ENCODE measurements at places on chromosomes 12 and 14.

DNA sequence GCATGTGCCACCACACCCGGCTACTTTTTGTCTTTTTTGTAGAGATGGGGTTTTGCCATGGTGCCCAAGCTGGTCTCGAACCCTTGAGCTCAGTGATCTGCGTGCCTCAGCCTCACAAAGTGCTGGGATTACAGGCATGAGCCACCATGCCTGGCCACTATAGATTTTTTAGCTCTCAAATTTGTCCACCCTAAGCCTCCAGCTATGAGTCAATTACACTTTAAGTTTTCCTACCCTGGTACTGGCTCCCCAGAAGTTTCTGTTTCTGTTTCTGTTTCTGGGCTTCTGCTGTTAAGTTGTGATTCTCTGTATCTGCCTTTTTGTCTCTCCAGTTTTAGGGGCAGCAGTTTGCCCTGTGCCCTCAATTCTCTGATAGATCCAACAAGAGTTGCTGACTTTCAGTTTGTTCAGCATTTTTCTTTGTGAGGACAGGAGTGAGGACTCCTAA is 4.4 kb upstream of the TINF2 start:
- peak; percentile 6 for DNase-seq

DNA sequence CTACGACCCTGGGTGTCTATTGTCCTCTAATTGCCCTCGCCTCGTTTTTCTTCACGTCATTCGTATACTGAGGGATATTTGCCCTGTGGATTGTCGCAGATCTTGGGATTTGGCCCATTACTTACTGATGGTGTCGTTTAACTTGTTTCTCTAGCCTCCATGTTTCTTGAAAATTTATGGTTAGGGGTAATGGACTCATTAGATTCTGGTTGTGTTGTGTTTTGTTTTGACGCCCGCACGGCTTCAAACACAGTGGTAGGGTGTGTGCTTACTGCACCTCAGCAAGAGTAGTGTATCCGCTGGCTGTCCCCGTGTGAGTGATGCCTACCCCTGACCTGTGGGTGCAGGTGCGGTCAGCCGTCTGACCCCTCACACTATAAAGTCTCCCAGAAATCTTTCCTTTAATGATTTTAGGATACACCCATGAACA is 874 bp upstream of the RNU6-8 start:
- no peak for DNase-seq

DNA sequence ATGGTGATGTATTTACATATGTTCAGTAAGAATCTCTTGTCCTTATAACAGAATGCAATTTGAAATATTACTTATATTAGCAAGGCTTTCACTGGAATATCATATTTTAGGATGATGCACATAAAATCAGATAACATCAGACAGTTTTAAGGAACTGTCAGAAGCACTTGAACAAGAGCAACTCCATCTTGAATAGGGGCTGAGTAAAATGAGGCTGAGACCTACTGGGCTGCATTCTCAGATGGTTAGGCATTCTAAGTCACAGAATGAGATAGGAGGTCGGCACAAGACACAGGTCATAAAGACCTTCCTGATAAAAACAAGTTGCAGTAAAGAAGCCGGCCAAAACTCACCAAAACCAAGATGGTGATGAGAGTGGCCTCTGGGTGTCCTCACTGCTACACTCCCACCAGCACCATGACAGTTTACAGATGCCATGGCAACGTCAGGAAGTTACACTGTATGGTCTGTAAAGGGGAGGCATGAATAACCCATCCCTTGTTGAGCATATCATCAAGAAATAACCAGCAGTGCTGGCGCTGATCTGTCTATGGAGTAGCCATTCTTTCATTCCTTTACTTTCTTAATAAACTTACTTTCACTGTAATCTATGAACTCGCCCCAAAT is 27.6 kb upstream of the ETV6 start:
- peak; percentile 12 for DNase-seq

DNA sequence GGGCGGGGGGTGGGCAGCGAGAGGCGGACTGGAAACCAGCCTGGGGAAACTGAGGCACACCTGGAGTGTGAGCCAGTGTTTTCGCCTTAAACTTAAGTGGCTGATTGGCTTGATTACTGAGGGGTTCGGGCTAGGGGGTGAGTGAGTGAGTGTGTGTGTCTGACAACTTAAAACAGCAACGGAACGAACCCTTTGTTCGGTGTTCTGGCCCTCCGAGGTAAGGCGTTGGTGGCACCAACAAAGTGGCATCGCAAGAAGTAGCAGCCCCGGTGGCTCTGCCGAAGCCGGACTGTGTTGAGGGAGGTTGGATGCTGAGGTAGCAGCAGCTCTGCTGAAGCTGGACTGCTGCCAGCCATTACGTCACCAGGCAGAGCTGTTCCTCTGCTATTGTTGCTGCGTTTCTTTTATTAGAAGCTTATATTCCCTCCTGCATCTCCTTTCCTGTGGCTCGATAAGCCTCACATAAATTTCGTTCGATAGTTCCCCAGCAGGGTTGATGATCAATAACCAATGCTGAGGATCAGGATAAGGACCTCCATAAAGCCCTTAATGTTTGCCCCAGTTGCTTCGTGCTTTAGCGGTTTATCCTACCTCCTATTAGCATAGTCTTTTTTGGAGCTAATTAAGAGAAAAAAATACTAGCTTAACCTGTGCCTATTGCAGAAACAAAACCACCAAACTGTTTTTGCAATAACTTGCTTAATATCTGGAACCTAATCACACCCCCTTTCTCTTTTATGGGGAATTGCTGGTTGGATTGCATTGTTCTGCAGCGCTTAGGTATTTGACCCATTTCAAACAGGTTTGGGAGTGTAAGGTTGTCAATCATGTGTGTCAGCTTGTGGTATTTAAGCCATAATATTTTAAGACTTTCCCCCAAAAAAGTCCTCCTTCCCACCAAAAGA is 1.3 kb downstream of the GPR137C start:
- peak; percentile 85 for DNase-seq

- DNase-seq: no peak
Observed at GRCh38 chr12:58557171-58557570, 363.1 kb downstream of the LRIG3 start.

- no peak for DNase-seq
Observed at GRCh38 chr12:106039242-106039641, 99.5 kb downstream of the NUAK1 start.

DNA sequence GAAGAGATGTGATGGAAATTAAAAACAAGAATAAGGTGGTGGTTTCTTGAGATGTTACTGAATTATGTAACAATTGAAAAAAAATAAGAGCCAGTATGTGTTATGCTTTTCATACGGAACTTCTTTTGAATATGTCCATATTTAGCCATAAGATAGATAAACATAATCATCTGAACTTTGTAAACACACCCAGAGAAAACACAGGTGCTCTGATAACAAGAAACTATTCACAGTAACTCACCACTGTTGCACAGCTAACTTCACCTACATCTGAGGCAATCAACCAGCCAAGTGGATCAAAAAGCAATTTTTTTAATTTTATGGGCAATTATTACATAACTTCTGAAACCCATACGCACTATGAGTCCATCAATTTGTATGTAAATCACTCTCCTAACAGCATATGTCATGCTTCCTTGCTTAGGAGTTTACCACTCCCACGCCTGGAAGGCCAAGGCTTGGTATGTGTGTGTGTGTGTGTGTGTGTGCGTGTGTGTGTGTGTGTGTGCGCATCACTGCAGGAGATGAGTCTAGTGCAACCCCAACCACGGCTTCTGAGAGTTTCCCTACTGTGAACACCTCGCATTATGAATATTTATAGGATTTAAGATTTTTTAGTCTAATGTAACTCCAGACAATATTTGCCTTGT is 443.4 kb downstream of the BCAT1 start:
- no peak for DNase-seq

- no peak for DNase-seq
Observed at GRCh38 chr14:53964249-53964648, 7.6 kb upstream of the BMP4 start.

- DNase-seq: no peak
Observed at GRCh38 chr14:89750281-89750755, 204.2 kb downstream of the EFCAB11 start.

- DNase-seq: no peak
Observed at GRCh38 chr14:39015964-39016577, 87.0 kb downstream of the SEC23A start.

GRCh38 chr12:123972457-123973401 is at the start of the genes CCDC92 and ZNF664:
CCDC92 (minus strand) TSS chr12:123972831; CDS start chr12:123944305, 28,526 bp downstream.
ZNF664 (plus strand) TSS chr12:123973215; CDS start chr12:124012145, 38,930 bp downstream.
- DNase-seq: peak; percentile 94

DNA sequence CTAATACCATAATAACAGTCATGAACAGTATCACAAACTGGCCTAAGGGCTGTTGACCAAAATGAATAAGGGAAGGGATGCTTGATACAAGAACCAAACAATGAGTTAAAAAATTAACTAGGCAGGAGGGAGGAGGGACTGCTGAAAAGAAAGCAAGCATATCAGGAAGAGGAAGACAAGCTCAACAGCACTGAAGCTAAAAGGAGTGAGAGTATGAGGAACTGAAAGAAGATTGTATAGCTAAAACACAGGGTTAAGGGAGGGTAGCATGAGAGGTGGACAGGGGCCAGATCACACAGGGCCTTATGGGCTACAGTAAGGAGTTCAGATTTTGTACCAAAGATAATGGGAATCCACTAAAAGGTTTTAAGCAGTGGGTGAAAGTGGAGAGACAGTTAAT is 34.1 kb downstream of the ITGA7 start:
- DNase-seq: no peak

- no peak for DNase-seq
Observed at GRCh38 chr14:36879558-36879957, 217.9 kb downstream of the PAX9 start.

- DNase-seq: peak; percentile 56
Observed at GRCh38 chr12:55996201-55996714, 818 bp upstream of the SUOX start.

DNA sequence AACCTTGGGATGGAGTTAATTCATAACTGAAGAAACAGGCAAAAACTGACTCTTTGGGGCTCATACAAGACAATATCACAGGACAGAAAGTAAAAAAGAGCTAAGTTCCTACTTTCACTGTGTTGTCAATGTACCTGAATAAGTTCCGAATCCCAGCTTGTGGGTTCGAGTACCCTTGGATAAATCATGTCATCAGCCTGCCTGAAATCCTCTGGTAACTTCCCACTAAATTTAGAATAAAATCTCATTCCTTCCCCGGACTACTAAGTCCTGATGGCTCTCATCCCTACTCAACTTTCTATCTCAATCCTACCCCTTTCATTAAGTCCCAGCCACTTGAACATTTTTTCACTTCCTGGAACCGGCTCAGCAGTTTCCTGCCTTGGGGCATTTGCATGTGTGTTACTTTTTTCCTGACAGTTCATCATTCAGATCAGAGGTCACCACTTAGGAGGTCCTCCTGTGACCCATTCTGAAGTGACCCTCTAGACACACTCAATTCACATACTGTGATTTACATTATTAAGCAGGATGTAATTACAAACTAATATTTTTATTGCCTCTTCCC is 12.7 kb downstream of the ERP29 start:
- DNase-seq: no peak

GRCh38 chr12:117551665-117552064 is 190.2 kb upstream of the NOS1 start:
- no peak for DNase-seq

- DNase-seq: no peak
Observed at GRCh38 chr14:61037215-61037614, 56.2 kb downstream of the SLC38A6 start.

- no peak for DNase-seq
Observed at GRCh38 chr14:84273181-84273580, 1256.8 kb upstream of the FLRT2 start.

- DNase-seq: no peak
Observed at GRCh38 chr14:75928690-75929181, 53.1 kb downstream of the TGFB3 start.

- DNase-seq: no peak
Observed at GRCh38 chr14:53880761-53881160, 75.9 kb downstream of the BMP4 start.

GRCh38 chr14:31788340-31788739 is 227.1 kb downstream of the NUBPL start:
- DNase-seq: no peak

DNA sequence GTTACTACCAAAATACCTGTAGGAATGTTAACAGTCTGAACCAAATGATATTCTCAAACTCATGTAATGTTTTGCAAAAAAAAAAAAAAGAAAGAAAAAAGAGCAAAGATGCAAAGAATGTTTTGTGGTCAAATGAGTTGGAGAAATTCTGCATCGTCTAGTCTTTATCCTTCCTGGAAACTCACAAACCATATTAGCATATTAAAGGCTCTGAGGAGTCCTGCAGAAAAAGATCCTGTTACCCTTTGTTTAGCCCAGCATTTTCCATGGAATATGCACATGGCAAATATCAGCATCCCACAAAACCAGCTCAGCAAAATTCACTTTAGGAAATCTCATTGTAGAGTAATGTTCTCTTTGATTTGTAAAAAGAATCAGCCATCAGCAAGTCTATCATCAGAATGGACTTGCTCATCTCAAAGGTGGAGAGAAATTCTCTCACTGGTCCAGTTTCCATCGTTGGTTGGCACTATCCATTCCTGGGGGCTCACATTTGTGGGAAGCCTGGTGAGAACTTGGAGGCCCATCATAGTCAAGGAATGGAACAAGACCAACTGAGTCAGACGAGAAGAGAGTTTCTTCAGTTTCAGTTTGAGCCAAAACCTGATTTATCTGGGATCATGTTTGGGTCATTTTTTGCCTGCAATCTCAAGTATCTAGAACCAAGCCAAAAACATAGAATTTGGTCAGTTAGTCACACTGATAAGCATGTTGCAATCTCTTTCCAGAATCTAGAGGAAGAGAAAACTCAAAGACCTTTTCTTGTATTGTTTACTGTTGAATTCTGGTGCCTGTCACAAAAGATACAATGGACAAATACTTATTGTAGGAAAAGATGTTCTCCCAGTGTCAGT is 129.8 kb downstream of the TBX5 start:
- no peak for DNase-seq

DNA sequence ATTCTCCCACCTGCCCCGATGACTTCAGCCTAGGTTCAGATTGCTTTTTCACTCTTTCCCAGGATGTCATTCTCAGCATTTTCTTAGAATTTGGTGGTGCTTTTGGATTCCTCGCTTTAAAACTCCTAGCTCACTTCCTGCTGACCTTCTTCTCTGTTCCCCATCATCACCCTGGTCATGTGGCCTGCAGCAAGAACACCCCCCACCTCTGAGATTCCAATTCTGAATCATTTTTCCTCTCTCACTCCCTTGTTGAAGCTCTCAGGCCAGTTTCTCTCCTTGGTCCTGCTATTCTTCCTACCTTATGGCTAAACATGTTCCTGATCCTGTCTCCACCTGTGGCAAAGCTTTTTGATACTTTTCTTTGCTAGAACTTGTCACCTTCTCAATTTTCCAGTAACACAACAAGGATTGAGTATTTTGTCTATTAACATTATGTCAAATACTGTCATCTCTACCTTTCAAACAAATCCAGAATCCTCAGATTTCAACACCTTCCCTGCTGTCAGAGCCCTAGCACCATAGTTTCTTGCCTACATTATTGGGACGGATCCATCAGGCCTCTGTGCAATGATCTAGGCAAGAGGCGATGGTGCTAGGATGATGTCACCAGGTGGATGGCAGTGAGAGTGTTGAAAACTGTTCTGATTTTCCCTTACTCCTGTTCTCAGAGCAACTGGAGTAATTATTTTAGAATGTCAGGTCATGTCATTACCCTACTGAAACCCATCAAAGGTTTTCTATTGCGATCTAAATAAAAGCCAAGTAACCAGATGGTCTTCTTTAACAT is 233.7 kb downstream of the MON2 start:
- DNase-seq: no peak

- DNase-seq: no peak
Observed at GRCh38 chr12:44184499-44185206, 348.8 kb downstream of the TMEM117 start.

- no peak for DNase-seq
Observed at GRCh38 chr12:117468016-117468415, 106.6 kb upstream of the NOS1 start.

GRCh38 chr12:3049611-3050249 is 27.4 kb upstream of the TSPAN9 start:
- no peak for DNase-seq
